Activated CD4-positive, CD25-positive, alpha-beta regulatory T cell treated with anti-CD3 and anti-CD28 coated beads, Interleukin-2, amount 50 U/mL, for 24 hours (primary cell): ENCODE measurements at places on chromosomes 16 and 17.
A peak's percentile ranks its signal among the peaks of the same experiment; 100 is the strongest.

- no peak for ATAC-seq
Observed at GRCh38 chr16:68364561-68364998, 53.8 kb downstream of the PRMT7 start.

- ATAC-seq, result no peak
Observed at GRCh38 chr17:34354637-34355036, 1.6 kb upstream of the CCL13 start.

- ATAC-seq, result no peak
Observed at GRCh38 chr17:77391668-77392375, 251.1 kb downstream of the SEC14L1 start.

DNA sequence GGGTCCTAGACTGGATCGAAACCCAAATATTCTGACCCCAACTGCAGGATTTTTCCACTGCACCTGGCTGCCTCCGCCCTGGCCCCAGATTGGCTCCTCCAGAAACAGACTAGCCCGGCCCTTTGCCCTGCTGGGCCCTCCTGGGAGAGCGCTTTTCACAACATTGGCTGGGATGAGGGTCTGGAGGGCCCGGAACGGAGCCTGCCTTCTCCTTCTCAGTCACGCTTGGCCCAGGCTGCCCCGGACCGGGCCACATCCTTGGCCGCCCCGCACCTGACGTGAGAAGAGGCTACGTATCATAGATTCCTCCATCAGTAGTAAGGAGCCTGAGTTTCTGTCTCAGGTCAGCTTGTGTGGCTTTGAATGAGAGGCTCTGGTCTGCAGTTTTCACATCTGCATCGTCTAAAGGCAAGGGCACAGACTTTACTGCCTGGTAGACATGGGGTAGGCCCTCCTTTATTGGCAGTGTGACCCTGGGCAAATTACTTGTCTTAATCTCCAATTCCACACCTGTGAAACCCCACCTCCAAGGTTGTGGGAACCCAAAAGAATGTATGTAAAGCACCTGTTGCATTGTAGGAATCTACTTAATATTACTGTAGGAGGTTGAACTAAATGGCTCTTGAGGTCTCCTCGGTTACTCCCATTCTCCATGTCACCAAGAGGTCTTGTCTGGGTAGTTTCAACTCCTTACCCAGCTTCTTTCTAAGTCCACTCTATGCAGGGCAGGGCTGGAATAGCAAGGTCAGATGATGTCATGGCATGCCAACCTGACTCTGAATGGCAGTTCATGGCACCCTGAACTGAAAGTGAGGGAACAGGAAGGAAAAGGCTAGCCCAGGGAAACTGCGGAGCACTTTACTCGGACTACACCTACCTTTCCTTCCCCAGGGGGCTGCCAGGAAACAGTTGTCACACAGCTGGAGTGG, 661 bp downstream of the LRRC3C start:
- no peak for ATAC-seq

- ATAC-seq, result no peak
Observed at GRCh38 chr16:66862023-66862520, 17.9 kb downstream of the CA7 start.

DNA sequence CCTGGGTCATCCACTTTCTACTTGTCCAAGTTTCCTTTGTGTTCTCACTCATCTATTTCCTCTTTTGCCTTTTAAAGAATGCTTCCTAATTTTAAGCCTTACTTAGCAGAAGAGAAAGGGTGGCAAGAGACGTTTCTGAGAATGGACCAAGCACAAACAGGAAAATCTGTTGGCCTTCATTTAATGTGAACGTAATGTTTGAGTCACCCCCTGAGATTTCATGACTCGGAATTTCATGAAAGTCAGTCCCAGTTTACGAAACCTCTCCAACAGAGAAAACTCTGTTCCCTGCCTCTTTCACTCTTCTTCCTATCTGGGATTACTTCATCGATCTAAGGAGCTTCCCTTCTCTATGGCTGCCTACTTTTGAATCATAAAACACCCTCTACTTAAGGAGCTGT, at the start of gene CD300E:
TSS of gene CD300E (minus strand) at position 46 of the 401 bp plus-strand sequence. CDS start 117 bp downstream, outside the sequence.
- ATAC-seq, result no peak

DNA sequence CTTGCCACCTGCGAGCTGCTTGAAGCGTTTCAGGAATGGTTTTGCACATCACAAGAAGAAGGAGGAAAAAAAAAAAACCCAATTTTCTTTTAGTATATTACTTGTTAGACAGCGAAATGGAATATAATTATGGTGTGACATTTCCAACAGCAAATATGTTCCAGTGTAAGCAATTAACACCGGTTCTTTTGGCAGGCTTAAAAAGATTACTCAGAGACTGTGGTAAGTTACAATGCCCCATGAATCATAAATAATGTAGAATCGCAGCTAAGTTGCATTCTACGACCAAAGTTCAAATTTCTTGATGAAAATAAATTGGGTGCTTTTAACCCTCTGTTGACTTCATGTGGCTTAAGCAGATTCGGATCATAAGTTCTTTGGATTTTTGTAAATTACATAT, 245.2 kb downstream of the XYLT1 start:
- no peak for ATAC-seq

GRCh38 chr16:57204675-57205074, 18.5 kb downstream of the RSPRY1 start:
- no peak for ATAC-seq

GRCh38 chr17:80068301-80069222, 32.1 kb downstream of the CCDC40 start:
- ATAC-seq, result no peak

GRCh38 chr16:77965346-77965745, 57.0 kb upstream of the CLEC3A start:
- no peak for ATAC-seq

DNA sequence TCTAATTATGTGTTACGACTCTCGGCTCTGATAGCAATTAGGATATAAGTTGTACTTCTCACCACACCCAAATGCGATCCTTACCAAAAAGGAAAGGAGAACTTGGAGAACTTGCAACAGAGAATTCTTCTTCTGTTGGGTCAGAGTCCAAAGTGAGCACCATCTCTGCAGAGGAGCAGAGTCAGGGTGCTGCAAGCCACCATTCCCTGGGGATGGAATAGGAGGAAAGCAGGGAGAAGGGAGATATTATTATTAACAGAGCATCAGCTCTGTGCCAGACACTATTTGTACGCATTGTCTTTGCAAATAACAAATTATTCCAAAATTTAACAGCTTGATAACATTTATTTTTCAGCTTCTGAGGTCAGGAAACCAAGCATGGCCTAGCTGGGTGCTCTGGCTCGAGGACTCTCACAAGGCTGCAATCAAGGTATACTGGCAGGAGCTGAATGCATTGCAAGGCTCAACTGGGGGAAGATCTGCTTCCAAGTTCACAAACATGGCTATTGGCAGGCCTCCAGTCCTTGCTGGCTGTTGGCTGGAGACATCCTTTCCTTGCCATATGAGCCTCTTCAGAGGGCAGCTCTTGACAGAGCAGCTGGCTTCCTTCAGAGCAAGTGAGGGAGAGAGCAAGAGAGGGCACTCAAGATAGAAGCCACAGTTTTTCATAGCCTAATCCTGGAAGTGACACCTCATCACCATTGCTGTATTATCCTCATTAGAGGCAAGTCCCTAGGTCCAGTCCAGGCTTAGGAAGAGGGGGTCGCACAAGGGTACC, 296.2 kb upstream of the CDH5 start:
- no peak for ATAC-seq

- no peak for ATAC-seq
Observed at GRCh38 chr17:55154101-55154500, 110.7 kb upstream of the HLF start.

DNA sequence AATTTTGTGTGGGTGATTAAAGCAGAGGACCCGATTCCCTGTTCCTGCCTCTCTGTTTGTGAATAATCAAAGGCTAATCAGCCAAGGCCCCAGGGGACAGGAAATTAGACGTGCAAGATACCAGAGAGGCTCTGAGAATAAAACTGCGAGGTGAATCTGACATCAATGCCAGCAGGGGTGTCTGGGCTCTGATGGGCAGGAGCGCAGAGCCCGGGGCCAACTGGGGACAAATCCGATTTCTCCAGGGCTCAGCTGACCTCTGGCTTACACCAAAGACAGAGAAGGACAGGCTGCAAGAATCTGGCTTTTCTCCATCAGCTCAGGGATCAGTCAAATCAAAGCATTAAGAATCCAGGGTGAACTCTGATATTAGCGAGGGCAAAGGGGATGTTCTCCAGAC, 174.3 kb downstream of the XYLT1 start:
- no peak for ATAC-seq

GRCh38 chr17:79728908-79729471, 1.8 kb upstream of the ENPP7 start:
- ATAC-seq, result peak; percentile 8

DNA sequence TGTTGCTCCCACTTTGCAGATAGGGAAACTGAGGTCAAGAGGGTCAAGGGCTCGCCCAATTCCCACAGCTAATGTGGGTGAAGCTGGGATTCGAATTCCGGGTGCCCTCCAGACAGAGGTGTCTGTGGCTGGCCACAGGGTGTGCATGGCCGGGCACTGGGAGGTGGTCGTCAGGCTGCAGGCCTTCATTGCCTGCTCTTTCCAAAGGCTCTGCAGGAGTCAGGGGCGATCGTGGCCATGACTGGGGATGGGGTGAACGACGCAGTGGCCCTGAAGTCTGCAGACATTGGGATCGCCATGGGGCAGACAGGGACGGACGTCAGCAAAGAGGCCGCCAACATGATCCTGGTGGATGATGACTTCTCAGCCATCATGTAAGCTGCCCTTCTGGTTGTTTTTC, 49.8 kb downstream of the MEAK7 start:
- no peak for ATAC-seq

DNA sequence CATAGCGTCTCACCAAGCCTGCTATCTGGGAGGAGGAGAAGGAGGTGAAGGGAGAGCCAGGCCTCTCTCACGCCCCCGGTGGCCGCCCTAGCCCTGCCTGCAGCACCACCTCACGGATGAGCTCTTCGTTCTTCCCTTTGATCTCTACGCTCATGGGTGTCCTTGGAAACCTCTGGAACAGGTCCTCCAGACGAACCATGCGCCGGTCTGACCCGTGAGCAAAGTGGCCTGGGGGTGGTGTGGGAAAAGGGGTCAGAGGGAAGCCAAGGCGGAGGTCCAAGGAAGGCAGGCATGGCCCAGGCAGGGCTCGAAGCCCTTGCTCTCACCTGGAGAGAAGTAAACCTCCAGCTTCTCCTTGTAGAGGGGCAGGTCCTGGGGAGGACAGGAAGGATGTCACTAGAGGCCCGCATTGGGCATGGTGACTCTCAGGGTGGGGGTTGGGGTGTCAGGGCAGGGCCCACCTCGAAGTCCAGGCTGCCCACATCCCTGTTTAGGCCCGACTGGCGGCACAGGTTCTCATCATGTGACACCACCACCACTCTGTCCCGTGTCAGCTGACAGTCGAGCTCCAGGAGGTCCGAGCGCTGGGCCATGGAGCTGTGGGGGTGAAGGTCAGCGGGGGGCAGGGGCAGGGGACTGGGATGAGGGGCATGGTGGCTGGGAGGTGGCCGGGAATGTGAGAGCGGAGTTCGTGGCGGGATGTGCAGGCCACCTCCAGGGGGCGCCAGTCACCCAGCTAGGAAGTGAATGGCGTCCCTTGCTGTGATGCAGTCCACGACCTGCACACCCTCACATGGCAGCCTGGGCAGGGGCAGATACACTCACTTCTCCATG, 923 bp downstream of the GDPD3 start:
- ATAC-seq, result peak; percentile 52

DNA sequence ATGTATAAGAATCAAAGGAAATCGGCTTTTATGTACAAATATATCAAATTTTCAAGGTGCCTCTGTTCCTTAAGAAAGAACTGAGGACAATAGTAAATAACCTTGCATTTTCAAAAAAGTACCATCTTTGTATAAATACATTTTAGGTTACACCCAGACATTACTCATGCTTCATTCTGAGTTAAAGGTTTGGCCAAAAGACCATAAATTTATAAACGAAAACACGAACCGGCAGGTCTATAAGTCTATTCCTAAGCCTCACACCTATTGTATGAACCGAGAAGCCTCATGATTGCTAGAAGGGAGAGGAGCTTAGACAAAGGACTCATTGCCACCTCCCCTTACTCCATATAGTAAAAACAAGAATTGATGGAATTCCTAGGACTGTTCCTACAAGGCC, 94.6 kb upstream of the PSMD7 start:
- ATAC-seq, result no peak

DNA sequence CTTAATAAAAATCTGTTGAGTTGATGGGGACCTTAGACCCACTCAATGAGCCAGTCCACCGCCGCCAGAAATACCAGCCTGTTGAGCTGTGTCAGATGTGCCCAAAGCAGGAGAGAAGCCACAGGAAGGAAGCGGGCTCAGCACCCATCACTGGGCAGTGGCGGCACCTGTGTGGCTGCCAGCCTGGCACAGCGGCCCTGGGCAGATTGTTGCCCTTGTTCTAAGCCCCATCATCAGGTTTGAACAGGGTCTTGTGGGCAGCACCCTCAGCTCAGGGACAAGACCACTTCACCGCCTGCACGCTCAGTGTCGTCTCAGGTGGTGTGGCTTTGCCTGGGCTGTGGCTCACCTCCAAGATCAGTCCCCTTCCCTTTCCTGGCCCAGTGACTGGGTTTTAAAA, 9.3 kb downstream of the ENDOV start:
- no peak for ATAC-seq

GRCh38 chr16:35711435-35711834, 2252.0 kb downstream of the TP53TG3F start:
- ATAC-seq, result no peak

GRCh38 chr17:8520981-8521380, 85.3 kb downstream of the NDEL1 start:
- no peak for ATAC-seq

DNA sequence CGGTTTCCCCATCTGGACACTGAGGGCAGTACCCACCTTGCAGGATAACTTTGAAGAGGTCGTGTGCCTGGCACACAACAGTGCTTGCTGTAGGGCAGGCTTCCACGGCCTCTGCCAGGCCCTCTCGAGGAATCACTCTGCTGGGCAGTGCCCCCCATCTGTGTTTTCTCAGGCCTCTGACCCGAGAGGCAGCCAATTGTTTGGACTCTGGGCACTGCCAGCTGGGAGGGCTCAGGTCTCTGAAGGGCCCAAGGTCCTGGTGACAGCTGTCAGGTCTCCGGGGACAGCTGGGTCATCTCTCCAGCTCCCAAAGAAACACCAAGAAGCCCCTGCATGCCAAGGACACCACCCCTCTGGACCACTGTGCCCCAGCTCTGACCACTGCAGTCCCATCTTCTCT, 1.0 kb upstream of the RAB26 start:
- no peak for ATAC-seq

GRCh38 chr17:47698749-47699535, 5.0 kb downstream of the TBKBP1 start:
- peak; percentile 34 for ATAC-seq

GRCh38 chr17:80910043-80910442, 81.6 kb upstream of the CHMP6 start:
- ATAC-seq, result no peak

DNA sequence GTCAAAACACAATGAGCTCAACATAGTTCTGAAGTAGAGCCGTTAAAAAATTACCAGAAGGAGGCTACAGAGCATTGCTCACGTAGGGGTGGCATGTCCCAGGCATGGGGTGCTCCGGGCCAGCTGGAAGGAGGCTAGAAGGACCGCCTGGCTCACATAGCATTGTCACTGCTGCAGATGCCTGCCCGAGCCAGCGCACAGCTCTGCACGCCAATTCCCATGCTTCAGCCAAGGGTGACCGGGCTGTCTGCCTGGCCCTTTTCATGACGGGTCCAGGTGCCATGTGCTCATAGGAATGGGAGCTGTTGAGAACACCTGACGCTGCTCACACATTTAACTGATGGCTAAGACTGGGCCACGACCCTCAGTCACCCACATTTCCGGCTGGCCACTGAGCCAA, 228.9 kb upstream of the FOXF1 start:
- ATAC-seq, result no peak

GRCh38 chr16:2925951-2926649, 14.4 kb downstream of the FLYWCH1 start:
- ATAC-seq, result no peak
